ENCODE measurements at places on chromosomes 5 and 9.

DNA sequence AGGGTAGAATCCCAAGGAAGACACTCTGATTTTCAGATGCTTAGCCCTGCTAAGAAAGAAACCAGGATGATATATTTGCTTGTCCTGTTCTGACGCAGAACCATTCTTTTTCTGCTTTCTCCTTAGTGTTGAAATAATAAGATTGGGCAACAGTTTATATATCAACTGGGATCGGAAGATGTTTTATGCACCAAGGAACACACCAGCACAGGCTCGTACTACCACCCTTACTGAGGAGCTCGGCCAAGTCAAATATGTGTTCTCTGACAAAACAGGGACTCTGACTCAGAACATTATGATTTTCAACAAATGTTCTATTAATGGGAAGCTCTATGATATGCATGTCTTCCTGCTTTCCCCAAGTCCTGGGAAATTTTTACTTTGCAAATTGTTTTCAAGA is 19.0 kb upstream of the RUSC2 start:
- DNase-seq: peak; percentile 88

- DNase-seq: no peak
Measured at GRCh38 chr5:69284203-69284602, 48.4 kb downstream of the CCDC125 start.

DNA sequence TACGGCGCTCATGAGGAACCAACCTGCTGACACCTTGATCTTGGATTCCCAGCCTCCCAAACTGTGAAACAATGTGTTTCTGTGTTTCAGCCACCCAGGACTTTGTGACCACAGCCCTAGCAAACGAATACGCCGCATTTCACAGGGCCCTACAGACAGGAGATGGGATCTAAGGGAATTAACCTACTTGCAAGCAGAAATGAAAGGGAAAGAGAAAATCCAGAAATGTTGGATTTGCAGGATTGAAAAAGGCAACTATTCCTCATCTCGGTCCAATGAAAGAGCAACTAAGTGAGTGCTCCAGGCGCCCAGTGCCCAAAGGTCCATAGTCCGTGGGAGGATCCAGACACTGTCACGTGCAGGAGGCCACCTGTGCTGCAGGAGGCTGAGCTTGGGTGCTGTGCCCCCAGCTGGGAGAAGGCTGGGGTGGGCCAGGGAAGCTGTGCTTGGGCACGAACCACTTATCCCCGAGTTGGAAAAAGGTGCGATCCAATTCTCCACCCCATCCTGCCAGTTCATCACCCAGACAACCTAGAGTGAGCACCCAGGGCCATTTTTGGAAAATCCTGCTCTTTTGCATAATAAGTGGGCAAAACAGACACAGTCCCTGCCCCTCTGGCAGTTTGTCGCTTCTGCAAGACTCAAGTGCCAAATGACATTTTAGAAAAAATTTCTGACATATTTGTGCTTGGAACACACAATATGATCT is 177.9 kb downstream of the C9orf50 start:
- no peak for DNase-seq

DNA sequence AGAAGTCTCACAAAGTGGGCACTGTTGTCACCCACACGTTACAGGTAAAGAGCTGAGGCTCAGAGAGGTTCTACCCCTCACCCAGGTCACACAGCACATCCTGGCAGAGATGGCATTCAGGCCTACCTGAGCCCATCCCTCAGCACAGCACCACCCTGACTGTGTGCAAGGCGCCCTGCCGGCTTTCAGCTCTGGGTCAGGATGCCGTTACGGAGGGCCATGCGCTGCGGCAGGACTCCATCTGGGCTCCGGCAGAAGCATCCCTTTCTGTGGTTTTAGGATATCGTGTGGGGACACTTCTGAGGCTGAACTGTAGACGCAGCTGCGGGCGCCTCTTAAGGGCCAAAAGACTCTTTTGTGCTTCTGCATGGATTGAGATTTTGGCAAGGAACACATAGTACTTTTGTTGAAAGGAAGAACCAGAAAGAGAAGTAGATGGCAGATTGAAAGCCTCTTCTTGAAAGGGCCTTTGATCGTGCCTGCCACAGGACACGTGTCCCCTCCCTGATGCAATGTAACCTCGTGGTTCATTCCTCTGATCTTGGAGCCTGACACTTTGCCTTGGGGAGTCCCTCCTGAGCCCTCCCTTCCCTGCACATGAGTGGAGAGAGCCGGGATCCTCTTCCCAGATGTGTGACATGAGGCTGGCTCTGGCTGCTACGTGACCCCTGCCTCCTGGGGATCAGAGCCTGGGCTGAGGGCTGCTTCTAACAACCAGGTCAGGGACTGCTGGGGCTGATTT is 31.3 kb downstream of the USP20 start:
- no peak for DNase-seq

- no peak for DNase-seq
Measured at GRCh38 chr9:16356196-16356765, 514.2 kb downstream of the BNC2 start.

DNA sequence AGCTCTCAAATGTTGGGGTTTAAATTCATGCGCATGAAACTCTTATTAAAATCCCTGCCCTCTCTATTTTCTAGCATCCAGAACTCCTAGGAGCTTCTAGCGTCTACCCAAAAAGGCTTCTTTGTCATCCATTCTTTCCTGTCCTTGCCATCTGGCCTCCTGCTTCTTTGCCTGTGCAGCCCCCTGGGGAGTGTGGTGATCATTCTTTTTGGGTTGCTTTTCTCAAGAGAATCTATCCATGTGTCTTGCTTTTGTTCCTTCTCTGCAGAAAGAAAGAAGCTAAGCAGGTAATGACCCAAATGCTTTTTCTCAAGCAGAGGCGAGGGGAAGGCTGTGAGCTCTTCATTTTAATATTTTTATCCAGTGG is 26.6 kb downstream of the SKP2 start:
- DNase-seq: no peak

- no peak for DNase-seq
Measured at GRCh38 chr5:128513806-128514205, 24.2 kb downstream of the FBN2 start.

DNA sequence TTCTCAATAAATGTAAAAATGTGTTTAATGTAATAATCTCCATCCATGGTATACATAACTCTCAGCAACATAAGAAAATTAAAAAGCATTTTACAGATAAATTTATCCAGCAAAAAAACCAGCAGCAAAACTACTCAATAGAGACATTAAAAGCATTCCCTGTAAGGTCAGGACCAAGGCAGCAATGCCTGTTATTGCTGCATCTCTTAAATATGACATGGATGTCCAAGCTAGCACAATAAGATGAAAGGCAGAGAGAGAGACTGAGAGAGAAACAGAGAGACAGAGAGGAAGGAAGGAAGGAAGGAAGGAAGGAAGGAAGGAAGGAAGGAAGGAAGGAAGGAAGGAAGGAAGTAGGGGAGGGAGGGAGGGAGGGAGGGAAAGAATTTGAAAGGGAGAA is 289.0 kb upstream of the PAPPA start:
- DNase-seq: no peak

GRCh38 chr9:72592502-72593403 is 71.3 kb downstream of the TMC1 start:
- no peak for DNase-seq

DNA sequence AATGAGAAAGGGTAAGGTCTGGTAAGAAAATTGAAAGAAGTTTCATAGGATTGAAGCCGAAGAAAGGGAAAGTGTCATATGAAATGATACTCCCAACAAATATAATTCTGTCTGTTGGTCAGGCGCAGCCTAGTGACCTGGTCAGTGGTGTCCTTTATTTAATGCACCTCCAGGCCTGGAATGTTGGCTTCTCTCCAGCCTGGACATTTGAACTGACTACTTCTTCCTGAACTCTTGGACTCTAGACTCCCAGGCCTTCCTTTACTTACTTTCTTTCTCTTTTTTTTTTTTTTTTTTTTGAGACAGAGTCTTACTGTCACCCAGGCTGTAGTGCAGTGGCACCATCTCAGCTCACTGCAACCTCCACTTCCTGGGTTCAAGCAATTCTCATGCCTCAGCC is 1381.5 kb upstream of the WWC1 start:
- DNase-seq: no peak

- DNase-seq: no peak
Measured at GRCh38 chr5:66889524-66889923, 293.3 kb downstream of the MAST4 start.

DNA sequence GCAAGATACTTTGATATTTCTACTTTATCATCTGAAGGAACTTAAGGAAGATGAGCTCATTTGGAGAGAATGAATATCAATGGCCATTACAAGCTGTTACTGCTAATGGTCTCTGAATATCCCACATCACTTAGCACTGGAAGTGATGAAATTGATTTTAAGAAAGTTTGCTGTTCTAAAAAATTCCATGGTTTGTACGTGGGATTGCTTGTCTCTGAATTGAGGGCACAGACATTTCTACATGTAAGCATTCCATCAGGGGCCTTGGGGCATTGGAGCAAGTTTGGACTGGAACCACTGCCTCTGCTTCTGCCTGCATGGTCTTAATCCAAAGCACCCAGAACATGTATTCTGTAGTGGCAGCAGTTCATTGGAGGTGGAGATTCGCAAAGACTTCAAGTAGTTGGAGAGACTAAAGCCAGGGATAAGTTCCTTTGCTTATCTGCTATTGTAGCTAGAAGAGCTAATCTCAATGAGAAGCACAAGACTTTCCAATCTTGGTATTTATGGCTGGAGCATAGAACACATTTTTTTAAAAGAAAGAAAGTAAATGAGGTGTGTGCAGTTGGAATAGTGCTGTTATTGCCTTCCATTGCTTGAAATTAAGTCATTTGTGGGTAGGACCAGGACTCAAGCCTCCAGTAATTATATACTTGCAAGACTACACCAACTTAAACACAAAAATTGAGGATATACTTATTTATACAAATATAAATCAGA is 424.2 kb downstream of the SPATA31D1 start:
- no peak for DNase-seq

DNA sequence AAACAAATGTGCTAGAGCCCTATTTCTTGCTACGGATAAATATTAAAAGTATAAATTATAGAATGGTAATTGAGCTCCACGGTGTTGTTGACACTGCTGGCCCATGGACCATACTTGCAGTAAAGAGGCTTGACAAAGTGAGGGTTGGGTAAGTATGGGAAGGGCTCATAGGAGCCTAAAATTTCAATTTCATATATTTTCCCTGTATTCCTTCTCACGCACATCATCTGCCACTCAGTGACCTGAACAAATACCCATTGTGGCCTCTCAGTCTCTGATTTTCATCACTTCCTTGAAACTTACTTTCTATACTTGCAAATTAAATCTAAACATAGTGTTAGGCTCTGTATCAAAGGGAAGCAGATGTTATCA is 116.5 kb downstream of the PIK3R1 start:
- DNase-seq: no peak

- DNase-seq: no peak
Measured at GRCh38 chr5:10130881-10131280, 118.8 kb downstream of the ATPSCKMT start.

- no peak for DNase-seq
Measured at GRCh38 chr9:87569518-87569917, 71.9 kb downstream of the DAPK1 start.

GRCh38 chr5:155952486-155953089 is 374.4 kb upstream of the SGCD start:
- no peak for DNase-seq

- DNase-seq: no peak
Measured at GRCh38 chr5:160339406-160340130, 27.2 kb upstream of the CCNJL start.

- DNase-seq: no peak
Measured at GRCh38 chr5:149471406-149472183, 79.6 kb downstream of the CSNK1A1 start.

DNA sequence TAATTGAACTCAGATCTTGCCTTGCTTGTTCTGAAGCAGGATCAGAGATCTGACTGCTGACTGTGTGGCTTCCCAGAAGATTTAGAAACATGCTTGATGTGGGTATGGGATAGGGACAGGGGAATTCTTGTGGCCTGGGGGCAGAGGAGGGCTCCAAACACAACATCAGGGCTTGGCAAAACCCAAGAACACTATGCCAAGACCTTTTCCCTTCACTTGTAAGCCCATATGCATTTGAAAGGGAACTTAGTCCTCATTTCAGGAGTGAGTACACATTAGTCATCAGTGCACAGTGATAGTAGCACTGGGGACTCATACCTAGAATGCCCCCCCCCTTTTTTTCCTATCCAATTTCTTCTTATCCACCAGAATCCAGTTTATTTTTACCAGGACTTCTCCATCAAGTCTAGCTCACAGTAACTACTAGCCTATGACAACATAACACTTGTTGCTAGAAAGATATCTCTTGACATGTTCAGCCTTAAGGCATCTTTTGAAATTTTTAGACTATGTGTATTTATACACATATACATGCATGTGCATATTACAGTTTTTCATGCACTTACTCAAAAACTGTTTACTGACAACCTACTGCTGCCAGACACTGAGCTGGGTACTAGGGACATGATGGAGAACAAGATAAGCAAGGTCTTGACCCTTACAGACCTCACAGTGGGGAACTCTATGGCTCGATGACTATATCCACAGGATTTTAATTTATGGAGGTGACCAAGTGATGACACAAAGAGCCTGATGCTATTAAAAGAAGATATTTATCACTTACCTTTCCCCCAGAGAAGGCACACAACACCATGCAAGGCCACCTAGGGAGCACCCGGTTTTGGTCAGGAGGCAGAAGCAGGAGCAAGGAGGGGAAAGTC is 158.3 kb upstream of the MAP3K1 start:
- no peak for DNase-seq

DNA sequence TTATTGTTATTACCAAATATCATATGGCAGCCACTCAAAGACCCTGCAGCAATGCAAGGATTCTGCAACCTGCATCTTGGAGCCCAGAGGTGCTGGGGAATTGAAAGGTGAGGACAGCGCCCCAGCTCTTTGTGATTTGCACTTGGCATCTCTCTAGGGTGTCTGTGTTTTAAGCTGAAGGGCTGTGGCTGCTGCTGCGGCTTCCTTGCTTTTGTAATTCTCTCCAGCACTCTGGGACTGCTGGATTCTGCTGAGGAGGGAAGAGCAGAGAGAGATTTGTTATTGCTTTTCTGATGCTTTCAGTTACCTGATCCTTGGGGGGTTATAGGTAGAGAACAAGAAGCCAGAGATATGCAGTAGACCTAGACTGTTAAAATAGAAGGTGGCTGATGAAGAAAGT is 562.4 kb downstream of the EBF1 start:
- no peak for DNase-seq

- no peak for DNase-seq
Measured at GRCh38 chr5:167684251-167684650, 607.2 kb upstream of the WWC1 start.

DNA sequence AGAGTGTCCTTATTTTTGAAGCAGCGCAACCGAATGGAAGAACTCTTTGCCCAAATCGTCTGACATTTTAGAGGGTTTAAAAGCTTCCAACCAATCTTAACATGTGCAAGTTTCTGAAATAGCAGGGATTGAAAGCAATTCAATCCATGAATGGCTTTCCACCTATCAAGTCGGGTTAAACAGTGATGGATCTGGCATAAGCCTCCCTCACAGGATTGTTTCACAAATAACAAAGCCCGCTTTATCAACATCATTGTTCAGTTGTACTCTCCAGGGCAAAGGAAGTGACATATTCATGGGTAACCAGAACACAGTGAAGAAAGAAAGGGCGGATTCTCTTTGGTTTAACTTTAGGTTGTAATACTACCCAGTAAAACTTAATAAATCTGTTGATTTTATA is 497.3 kb downstream of the MTRR start:
- DNase-seq: no peak

- DNase-seq: no peak
Measured at GRCh38 chr5:34452170-34452828, 203.8 kb upstream of the RAI14 start.

- no peak for DNase-seq
Measured at GRCh38 chr9:34623374-34624235, 3.3 kb upstream of the DCTN3 start.

GRCh38 chr9:38687389-38687842 is 32.5 kb downstream of the FAM240B start:
- no peak for DNase-seq

Measured in AG09309 (cell line).